Activated T-cell treated with anti-CD3 and anti-CD28 coated beads for 4 hours (primary cell): ENCODE measurements at places on chromosomes 4 and X.

DNA sequence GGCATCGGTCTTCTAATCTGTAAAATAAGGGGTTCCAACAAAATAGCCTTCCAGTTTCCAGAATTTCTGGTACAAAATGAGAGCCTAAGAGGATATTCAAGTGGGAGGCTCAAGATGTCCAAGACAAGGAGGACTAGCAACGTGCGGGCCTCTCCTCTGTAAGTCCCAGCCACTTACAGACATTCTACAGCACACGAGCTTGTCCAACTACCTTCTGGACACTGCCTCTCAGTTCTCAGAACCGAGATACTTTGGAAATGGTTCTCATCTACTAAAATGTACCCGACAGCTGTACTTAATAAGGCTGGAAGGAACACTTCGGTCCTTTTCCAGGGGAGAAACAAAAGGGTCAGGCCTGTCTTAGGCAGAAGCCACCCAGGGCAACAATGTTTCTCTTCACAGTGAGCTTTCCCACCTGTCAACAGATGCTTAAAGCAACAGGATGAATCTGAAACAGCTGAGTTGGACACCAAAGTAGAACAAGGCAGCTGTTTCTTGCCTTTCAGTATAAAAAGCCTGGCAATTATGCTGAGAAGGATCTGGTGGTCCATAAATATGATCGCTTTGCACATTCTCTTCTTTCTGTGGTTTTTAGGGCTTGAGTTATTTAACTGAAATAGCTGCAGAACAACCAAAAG is 127.0 kb downstream of the HS6ST2 start:
- no peak for DNase-seq

DNA sequence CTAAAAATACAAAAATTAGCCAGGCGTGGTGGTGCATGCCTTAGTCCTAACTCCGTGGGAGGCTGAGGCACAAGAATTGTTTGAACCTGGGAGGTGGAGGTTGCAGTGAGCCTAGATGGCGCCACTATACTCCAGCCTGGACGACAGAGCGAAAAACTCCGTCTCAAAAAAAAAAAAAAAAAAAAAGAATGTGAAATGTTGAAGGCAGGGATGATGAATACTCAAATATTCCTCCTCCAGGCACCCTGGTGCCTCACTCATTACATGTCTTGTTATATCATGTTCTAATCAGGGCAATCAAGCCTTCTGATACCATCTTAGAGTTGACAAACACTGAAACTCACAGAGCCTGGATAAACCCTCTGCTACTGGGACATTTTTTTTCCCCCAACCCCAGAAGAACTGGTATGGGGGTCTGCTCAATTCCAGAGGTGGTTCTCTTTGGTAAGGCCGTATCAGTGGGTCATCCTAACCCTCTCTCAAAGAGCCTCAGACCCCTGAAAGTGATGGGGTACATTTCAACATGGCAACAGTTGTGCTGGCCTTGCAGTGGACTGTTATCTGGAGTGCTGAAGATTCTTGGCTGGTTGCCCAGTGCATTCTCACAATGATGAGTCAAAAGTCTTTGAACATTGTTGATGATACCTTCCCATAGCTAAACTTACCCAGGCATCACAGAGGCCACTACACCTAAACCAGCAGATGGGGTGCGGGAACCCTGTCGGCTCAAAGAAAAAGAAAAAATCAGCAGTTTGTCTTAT is 2.4 kb upstream of the SH3KBP1 start:
- peak; percentile 40 for DNase-seq

DNA sequence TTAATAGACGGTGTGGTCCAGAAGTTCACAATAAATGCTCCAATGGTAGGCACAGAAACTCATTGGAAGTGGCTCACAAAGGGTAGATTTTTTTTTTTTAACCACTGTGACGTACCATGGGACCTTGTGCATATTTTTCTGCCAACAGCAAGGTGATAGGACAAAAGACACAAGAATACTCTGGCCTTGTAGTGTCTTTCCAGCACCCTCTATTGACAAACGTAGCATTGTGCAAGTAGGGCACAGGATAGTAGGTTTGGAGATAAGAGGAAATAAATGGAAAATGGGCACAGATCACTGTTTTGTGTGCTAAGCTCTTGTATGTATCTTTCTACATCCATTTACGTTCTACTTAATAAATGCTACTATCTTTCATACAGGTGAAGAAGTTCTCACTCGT is 2054.9 kb downstream of the PCDH7 start:
- no peak for DNase-seq

DNA sequence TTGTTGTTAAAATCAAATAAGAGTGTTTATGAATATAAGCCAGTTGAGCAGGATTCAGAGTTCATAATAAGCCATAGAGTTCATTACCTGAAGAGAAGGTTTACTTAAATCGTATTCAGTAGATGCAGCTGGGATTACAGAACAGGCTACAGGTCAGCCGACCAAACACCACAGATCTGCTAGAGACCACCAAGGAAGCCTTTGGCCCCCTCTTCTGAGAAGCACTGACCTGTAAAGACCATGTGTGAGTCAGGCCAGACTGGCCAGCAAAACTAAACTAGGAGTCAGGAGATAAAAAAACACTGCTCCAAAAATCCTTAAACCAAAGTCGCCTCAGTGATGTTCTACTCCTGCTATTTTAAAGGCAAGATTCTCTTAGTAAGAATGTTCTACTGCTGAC is 1125.5 kb downstream of the FAT4 start:
- DNase-seq: no peak

DNA sequence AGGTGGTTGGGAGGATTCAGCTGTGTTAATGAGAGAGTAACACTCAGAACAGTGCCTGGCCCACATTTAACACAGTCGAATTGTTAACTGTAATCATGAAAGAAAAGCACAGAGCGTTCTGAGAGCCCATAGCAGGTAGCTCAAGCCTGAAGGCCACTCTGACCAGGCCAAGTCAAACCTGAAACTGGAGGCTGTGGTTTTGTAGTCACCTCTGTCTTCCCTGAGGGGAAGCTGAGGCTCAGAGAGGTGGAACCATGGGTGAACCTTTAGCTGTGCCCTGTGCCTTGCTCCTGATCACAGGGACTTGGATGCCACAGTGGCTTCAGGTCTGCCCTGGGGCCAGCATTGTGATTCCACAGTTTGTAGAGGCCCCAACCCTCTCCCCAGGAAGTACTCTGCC is 16.6 kb upstream of the UBA1 start:
- DNase-seq: no peak
